Stimulated activated CD8-positive, alpha-beta memory T cell treated with anti-CD3 and anti-CD28 coated beads, Interleukin-7, amount 100 ng/mL, for 1 hour (primary cell): ENCODE measurements at places on chromosomes 7 and 10.

DNA sequence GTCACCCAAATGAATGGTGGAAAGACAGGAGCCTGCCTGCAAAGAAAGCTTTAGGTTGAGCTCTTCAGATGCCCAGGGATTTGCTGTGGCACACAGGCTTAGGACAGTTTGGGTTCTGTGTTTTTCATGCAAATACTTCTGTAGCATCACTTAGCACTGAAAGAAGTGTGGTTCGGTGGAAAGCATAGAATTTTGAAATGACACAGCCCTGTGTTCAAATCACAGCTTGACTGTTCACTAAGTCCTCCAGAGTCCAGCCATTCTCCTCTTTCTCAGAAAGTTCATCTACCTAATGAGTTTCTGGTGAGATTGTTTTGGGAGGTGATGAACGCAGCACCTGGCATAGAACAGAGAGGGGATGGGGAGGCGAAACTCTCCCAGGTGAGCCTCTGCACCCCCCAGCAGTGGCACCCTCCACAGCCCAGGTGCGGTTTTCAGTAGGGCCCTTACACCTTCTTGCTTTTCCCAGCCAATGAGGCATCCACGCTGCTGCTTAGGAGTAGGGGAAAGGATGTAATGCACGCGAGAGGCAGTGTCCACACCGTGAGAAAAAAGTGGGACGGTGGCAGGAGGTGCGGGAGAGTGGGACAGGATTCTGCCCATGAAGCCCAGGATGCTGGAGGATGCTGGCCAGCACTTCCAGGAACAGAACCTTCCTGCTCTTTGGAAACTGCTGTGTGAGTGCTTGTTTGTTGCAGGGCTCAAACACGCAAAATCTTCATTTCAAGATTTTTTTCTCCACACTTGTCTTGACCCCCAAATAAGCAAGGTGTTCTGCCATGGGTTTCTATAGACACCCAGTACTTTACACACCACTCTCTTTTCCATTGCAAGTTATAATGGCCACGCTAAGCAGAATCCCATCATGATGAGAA is 11.6 kb downstream of the EN2 start:
- no peak for DNase-seq

- DNase-seq, result no peak
These were observed 14.8 kb downstream of the PDAP1 start for GRCh38 chr7:99393355-99394187.

DNA sequence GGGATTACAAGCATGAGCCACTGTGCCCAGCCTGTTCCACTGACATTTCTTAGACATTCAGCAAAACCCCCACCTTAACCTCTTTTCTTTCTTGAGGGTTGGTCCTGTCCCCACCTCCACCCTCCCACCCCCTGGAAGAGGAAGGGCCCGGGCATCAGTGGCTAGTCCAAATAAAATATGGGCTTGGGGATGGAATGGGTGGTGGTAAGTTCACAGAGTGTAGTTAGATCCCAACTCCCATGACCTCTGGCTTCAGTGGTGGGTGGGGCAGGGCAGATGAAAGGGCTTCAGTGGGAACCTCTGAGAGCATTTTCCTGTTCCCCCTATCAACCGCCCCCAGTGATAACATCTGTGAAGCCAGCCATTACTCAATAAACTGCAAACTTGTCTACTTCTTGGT is 9.8 kb downstream of the SFXN3 start:
- DNase-seq, result no peak

- DNase-seq, result no peak
These were observed 89.0 kb downstream of the TRIM24 start for GRCh38 chr7:138549082-138549481.

DNA sequence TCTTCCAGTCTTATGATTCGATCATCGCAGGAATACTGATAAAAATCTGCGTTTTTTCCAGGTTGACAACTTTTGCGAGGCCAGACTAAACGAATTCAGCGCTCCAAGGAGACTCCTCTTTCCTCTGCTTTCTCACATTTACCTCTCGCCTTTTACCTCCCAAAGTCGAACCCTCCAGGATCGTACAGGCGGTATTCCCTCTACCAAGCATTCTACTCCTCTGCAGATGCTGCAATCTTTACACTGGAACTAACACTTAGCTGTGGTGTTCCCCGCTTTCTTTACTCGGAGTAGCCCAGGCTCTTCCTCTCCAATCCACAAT is 449 bp downstream of the NUDT5 start:
- no peak for DNase-seq

- DNase-seq, result no peak
These were observed 208.1 kb upstream of the PLXNA4 start for GRCh38 chr7:132784406-132784805.

DNA sequence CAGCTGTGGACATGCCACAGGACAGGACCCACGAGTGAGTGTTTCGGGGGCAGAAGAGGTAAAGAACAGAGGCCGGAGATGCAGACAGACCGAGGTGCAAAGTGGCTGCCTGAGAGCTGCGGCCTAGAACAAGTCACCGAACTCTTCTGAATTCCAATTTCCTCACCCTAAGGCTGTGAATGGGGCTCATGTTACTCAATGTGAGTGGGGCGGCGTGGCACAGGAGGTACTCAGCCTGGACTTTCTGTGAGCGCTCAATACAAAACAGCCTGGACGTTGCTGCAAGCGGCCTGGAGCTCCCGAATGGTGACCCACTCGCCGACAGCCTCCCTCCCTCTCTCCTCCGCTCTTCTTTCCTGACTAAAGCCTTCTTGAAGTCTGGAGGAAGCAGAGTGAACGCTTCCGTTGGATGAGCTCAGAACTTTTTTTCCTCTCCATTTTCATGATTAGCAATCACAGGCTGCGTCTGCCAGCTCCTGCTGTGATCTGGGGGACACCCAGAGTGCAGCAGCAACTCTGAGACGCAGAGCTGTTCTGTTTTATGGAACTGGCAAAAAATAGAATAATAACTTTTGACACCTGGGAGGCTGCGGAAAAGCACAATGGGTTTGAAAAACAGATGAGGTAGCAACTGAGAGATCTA is 108.5 kb downstream of the PTPRN2 start:
- DNase-seq, result no peak

- DNase-seq, result no peak
These were observed 103.5 kb upstream of the PDLIM1 start for GRCh38 chr10:95394161-95394880.

DNA sequence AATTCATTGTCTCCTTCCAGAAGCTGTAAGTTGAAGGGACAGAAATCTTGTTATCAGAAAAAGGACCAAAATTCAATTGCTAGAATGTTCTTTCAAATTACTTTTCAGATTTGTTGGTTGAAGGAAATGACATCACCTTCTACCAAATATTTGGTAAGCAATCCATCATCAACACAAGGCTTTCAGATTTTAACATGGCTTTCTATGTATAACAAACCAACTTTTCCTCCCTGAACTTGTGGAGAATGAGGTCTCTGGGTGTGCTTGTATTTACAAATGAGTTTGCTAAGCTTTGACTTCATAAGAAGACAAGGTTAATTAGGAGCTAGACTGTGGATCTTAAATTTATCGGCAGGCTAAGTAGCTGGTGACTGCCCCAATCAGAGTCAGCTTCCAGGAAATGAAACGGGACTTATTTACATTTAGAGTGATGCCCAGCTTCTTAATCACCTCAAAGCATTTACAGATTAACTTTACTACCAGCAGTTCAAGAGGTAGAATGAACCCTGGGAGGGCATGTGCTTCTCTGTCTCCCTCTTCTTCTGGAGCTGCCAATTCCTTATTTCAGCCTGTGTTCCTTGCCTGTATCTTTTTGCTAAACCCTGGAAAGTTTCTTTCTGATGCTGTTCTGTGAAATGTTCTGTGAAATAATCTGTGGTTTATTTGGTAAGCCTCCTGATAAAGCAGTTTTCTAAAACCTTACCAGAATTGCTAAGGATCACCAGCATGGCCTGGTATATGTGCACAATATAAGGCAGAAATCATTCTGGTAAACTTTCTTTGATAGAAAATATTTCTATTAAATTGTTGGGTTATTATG is 248.8 kb upstream of the FZD8 start:
- no peak for DNase-seq

DNA sequence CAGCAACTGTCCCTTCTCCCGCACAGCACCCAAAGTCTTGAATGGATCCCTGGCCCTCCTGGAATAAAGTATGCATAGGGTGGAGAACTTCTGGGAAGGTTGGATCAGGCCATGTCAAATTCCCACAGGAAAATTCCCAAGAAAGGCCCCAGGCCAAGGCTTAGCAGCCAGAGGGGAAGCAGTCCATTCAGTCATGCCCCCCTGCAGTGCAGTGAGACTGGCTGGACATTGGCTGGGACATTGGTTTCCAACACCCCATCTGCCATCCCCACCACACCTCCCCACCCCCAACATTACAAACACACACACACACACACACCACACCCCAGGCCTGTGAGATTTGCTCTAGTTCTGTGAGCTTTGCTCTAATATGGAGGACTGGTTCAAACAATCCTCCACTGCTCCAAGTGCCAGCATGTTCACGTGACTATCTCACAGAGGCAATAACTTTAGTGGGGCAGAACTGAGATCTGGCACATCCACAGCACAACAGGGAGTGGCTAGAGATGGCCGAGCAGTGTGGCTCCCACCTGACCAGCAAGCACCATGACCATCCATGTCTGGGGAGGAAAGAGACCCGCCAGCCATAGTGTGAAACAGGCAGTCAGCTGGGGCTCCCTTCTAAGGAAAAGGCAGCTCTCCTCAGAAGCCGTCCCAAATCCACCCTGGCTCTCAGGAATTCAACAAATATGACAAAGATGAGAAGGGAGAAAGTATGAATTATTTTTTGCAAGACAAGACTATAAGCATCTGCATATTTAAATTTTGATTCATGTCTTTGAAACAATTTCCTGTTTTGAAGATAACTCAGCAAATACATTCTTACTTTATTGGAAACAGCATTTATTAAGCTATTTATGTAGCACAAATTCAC is 6.7 kb upstream of the FAM170B start:
- DNase-seq, result no peak

DNA sequence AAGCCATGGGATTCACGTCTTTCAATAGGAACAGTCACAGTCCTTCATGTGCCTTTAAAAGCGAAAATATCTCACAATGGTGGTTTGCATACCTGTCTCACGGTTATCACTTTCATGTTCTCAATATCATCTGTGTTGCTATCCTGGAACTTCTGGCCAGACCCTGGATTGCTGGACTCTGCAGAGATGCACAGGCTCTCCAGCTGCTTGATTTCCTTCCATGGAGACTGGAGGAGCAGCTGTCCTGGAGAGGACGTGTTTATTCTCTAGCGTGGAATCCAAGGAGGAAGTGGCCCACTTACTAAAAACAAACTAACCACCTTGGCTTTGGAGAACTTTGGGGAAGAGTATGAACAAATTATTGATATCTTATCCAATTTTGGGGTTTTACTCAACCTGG is 16.5 kb downstream of the BTBD16 start:
- DNase-seq, result no peak

GRCh38 chr10:88347597-88348304 is 235.4 kb downstream of the RNLS start:
- no peak for DNase-seq

DNA sequence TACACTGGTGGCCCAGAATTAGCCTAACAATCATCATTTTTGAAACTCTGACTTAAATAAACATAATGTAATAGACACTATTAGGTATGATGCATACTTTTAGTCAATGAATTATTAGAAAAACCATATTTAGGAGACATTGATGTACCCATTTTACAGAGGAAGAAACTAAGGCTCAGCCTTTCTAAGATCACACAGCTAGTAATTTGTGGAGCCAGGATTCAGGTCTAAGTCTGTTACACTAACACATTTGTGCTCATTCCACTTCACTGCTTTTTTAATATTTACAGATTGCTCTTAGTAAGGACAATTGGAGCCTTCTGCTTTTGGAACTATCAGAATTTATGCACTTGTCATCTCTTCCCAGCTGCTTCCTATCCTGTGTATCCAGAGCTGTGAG is 8.9 kb downstream of the CFAP43 start:
- no peak for DNase-seq

DNA sequence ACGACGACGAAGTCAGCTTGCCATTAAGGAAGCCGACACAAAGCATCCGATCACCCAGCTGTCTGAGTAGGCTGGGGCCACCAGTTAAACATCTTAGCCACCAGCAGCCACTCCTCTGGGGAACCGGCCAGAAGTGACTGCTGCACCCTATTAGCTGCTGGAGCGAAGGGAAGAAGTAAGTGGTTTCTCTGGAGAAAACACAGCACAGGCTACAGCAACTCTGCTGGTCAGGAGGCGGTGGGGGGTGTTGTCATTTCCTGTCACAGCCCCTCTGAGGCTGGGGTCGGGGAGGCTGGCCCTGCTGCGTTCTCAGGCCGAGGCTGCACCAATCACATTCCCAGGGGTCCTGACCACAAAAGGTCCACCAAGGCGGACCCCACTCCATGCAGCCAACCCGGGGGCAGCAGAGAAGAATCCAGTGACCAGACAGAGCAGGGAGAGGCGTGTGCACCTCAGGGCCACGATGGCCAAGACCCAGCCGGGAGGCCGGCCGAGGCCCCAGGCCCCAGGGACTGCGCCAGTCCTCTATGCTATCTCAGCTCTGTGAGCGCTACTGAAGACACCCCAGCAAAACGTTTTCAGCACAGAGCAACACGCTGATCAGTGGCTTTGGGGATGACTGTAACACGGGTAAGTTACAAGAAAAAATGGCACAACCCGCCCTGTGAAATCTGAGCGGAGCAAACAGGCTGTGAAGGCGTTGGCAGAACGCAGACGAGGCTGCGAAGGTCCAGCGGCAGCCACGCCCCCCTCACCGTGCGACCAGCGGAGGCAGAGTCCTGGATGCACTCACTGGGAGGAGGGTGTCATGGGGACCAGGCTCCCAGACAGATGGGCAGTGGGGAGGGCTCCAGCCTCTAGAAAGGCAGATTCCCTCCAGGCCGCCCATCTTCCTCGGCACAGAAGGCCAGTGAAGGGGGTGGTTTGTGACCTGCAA is 24.8 kb downstream of the STK32C start:
- no peak for DNase-seq
